Suppressor macrophage treated with lipopolysaccharide for 1 hour (primary cell): ENCODE measurements at places on chromosomes 2 and 18.

GRCh38 chr2:127618551-127619202 is 27.3 kb upstream of the GPR17 start:
- no peak for DNase-seq

- no peak for DNase-seq
Observed at GRCh38 chr2:134253117-134253704, 661 bp upstream of the MGAT5 start.

DNA sequence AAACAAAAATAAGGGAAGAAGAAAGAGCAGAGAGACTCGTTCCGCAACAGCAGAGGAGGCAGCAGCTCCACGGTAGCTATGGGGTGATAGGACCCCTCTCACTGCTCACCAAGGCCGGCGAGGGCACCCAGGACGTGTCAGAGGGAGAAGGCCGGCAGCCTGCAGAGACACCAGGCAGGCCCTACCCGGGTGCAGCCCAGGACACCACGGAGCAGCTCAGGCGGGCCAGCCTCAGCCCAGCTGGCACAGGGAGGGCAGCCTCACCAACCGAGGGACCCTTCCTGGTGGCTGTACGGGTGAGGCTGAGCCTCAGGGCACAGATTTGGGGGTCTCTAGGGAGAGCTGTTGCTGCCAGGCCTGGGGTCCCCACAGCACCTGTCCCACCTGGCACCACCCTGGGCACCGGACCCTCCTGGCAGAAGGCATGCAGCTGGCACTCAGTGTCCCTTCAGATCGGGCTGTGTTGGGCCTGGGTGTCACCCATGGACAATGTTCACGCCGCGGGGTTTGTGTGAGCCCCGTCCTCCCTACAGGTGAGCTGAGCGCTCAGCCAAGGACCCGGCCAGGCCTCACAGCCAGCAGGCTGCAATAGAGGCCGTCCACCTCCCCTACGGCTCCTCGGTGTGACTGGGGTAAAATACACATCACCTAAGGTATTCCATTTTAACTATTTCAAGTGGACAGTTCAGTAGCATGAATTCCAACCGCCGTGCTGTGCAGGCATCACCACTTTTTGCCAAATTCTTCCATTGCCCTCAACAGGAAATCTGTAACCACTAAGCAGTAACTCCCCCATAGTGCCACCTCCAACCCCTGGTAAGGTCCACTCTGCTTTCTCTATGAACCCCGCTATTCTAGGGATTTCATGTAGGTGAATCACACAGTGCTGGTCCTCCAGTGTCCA is 21.6 kb downstream of the KCNG2 start:
- DNase-seq: no peak

DNA sequence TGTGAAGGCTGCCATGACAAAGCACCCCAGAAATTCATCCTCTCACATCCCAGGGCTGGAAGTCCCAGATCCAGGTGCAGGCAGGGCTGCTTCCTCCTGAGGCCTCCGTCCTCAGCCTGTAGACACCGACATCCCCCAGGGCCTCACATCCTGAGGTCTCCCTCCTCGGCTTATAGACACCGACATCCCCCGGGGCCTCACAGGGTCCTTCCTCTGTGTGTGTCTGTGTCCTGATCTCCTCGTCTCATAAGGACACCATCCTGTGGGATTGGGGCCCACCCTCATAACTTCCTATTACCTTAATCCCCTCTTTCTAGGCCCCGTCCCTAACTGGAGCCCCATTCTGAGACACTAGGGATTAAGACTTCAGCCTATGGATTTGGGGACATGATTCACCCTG is 92.0 kb upstream of the SNTG2 start:
- DNase-seq: no peak

GRCh38 chr18:36688020-36688965 is 140.5 kb downstream of the TPGS2 start:
- DNase-seq: peak; percentile 64

- DNase-seq: no peak
Observed at GRCh38 chr2:112010751-112011150, 44.3 kb upstream of the TMEM87B start.

DNA sequence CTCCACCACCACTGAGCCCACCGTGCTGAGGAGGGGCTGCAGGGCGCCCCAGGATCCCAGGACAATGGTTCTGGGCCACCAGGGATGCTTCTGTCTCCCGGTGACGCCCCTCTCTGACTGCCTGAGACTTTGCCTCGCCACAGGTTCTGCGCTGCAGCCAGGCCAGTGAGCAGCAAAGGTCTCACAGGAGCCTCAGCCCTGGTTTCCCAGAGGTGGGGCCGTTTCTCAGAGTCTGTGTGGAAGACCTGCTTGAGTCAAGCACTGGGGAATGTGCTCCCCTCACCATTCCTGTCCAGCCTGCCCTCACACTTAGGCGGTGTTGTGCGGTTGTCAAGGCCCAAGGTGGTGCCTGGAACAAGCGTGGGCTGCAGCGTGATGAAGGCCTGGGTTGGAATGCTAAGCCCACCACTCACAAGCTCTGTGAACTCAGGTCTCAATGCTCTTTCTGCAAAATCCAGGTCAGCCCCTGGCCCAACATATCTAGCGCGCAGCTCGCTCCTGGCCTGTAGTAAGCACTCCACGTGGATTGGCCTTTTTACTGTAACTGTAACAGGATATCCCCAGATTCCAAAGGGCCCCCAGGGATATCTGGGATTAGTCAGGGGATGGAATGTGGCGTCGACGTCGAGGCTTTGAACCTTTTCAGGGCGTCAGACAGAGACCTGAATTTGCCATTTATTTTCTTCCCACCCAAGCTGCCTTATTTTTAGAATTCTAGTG is 47.6 kb downstream of the PLB1 start:
- no peak for DNase-seq

- DNase-seq: no peak
Observed at GRCh38 chr2:56680971-56681631, 497.3 kb downstream of the CCDC85A start.

- DNase-seq: peak; percentile 48
Observed at GRCh38 chr2:108169982-108170625, 69.7 kb upstream of the SULT1C3 start.

GRCh38 chr2:25833566-25833965 is 44.7 kb downstream of the ASXL2 start:
- DNase-seq: no peak

DNA sequence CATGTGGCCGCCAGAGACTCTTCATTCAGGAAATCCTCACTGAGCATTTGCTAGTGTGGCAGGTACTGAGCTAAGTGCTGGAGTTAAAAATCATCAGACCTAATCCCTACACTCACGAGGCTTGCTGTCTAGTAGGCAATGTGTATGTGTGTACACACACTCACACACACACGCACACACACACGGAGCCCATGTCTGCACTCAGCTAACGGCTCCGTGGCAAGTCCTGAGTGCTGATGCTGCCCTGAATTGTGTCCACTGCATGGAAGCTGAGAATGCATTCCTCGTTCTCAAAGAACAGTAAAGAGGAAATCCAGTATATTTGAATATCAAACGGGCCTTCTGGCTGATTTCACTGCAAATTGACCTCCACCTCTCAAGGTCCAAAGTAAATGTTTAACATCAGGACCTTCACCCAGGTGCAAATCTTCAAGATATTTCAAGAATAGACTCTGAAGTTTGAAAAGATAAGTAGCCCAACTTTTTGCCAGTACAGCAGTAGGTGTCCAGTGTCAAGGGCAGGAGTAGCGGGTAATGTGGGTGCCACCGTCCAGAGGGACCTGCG is 136.1 kb upstream of the TTC39C start:
- DNase-seq: no peak

DNA sequence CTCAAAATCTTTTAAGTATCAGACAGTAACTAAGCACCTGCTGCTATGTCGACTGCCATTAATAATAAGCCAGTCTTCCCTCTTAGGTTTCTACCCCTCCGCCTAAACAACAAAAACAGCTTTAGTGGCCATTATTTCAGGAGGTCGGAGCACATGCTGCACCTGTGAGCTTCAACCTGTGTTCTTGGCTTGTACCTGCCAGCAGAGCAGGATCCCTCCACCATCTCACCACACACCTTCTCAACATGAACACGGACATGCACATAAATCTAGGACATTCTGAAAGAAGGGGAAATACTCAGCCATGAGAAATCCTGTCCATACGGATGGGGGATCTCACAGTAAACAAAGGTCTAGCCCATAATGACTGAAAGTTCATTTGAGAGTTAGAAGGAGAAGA is 3.7 kb downstream of the CYB5A start:
- DNase-seq: no peak

GRCh38 chr2:215698566-215698965 is 262.7 kb upstream of the FN1 start:
- DNase-seq: no peak

- DNase-seq: no peak
Observed at GRCh38 chr2:173347305-173348168, 7.1 kb upstream of the CDCA7 start.

- DNase-seq: peak; percentile 86
Observed at GRCh38 chr2:136423516-136423996, 305.6 kb upstream of the CXCR4 start.

DNA sequence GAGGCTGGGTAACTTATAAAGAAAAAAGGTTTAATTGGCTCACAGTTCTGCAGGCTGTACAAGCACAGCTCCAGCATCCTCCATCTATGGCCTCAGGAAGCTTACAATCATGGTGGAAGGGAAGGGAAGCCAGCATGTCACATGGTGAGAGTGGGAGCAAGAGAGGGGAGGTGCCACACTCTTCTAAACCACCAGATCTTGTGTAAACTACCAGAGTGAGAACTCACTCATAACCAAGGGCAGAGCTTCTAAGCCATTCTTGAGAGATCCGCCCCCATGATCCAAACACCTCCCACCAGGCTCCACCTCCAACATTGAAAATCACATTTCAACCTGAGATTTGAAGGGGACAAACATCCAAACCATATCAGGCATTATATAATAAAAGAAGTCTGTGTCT is 121.6 kb upstream of the CDC42EP3 start:
- no peak for DNase-seq

GRCh38 chr2:104969564-104969963 is 68.3 kb upstream of the MRPS9 start:
- no peak for DNase-seq

DNA sequence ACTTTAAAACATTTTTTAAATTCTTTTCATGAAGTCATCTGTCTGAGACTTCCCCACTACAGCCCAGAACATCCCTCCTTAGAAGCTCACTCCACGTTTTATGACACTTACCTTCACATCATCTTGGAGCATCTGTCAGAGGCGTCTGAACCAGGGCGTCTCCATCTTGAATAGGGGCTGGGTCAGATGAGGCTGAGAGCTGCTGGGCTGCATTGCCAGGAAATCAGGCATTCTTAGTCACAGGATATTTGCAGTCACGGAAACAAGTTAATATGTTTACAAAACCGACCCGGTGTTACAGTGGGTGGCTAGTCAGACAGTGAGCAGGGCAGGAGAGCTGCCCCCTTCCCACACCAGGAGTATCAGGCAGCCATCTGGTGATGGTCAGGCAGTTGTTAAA is 456.5 kb downstream of the FBXO15 start:
- DNase-seq: no peak

- DNase-seq: no peak
Observed at GRCh38 chr2:237600205-237600846, 9.8 kb upstream of the RAB17 start.

DNA sequence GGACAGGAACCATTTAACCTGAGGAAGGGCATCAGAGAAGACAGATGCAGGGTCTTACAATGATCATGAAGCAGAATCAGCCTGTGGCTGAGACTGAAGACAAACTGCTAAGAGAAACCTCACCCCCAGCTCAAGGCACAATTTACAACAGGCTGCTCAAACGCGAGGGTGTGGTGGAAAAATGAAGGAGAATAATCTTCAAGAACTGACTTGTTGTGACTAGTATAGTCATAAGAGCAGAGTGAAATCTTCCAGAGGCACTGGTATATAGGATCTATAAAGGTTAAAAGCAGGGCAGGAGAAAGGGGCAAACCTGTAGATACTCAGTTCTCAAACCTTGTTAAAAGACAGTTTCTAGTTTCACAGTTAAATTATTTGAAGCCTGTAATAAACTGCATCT is 1155.8 kb upstream of the TMEFF2 start:
- DNase-seq: no peak

GRCh38 chr2:136116151-136116812 is 1.7 kb downstream of the CXCR4 start:
- peak; percentile 80 for DNase-seq

DNA sequence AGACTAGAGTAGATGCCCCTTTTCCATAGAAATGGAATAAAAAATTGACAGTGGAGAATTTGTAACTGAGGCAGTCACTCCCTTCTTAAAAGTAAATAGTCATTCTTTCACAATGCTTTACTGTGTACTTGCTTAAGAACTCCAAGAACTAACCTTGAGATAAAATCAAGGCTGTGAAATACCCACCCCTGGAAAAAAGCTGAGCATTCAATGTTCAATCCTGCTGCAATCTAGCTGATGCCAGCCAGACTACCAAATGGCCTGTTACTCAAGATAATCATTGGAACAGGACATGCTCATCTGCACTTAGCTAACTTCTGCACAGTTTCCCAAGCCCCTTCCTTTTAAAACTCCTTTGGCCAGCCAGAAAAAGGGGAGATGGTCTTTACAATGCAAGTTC is 367.4 kb upstream of the GULP1 start:
- DNase-seq: no peak

DNA sequence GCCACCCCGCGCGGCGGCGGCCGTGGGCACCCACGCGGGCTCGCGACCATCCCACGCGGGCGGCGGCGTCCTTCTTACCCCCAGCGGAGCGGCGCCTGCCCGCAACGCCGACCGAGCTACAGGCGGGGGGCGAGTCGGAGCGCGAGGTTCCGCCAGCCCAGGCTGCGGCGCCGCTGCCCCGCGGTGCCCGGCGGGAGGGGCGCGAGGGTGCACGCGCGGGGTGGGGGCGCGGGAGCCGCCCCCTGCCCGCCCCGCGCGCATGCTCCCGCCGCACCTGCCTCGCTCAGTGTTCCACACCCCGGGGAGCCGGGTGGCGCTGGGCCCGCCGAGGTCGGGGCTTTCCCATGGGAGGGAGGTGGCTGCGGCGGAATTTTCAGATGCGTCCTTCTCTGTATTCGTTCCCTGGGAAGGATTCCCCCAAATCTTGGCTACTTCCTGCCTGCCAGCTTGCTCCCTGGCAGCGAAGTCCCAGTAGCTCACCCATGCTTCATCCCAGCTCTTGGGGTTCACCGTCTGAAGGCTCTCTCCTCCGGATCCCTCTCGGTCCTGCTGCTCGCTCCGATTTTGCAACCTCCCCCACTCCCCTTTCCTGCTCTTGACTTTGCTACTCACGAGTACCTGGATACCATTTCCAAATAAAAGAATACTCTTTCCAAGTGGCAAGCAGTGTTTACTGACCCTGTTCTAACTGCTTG is at the start of gene L3MBTL4:
Gene L3MBTL4, minus strand, starts transcription at position 189 of the 695 bp plus-strand sequence. CDS start 103,286 bp downstream, outside the sequence.
- DNase-seq: peak; percentile 82

GRCh38 chr2:227616631-227617030 is 667 bp upstream of the SCYGR4 start:
- no peak for DNase-seq

DNA sequence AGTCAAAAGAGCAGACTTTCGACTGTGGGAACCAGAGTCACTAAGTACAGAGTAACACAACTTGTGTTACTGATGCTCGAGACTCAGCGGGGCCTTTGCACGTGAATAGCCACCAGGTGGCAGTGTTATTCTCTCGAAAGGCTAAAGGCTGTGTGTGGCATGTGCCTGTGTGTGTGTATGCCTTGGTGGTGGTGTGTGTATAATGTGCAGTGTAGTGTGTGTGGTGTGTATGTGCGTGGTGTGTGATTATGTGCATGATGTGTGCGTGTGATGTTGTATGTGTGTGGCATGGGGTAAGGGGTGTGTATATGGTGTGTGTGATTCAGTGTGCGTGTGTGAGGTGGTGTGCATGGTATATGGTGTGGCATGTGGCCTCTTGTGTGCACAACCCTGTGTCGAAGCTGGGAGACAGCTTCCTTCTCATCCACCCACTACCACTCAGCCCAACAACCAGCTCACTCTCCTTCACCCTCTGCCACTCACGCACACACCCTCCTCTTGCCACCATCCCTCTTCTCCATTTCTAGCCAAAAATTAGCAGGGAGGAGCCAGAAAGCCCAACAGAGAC is 83.0 kb upstream of the ZNF532 start:
- DNase-seq: peak; percentile 84
